Pons (tissue), 1 donor: ENCODE measurements at places on chromosomes 13 and 19.

DNA sequence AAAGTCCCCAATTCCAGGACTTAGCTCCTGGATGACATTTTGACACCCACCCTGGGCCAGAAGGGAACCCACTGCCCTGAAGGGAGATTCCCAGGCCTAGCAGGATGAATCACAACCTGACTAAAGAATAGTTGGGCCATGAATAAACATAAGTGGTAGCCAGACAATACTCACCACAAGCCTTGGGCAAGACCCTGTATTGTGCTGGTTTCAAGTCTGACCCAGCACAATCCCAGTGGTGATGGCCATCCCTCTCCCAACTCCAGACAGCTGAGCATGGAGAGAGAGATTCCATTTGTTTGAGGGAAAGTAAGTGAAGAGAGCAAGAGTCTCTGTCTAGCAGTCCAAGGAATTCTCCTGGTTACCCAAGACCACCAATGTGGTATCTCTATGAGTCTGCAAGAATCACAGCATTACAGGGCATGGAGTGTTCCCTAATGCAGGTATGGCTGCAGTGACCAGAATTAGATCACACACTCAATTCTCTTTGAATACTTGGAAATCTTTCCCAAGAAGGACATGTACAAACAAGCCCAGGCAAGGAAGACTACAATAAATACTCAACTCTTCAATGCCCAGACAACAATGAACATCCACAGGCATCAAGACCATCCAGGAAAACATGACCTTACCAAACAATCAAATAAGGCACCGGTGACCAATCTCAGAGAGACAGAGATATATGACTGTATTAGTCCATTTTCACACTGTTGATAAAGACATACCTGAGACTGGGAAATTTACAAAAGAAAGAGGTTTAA, 158.0 kb downstream of the VWA8 start:
- DNase-seq, result no peak

GRCh38 chr13:35987572-35988513, 143.3 kb downstream of the DCLK1 start:
- no peak for DNase-seq

DNA sequence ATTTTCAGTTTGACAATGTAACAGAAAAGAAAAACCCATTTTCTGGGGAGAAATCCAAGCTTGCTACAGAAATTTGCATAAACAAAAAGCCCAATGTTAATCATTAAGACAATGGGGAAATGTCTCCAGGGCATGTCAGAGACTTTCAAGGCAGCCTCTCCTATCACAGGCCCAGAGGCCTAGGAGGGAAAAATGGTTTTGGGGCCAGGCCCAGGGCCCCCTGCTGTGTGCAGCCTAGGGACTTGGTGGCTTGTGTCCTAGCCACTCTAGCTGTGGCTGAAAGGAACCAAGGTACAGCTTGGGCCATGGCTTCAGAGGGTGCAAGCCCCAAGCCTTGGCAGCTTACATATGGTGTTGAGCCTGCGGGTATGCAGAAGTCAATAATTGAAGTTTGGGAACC, 8.0 kb upstream of the TEX30 start:
- no peak for DNase-seq

DNA sequence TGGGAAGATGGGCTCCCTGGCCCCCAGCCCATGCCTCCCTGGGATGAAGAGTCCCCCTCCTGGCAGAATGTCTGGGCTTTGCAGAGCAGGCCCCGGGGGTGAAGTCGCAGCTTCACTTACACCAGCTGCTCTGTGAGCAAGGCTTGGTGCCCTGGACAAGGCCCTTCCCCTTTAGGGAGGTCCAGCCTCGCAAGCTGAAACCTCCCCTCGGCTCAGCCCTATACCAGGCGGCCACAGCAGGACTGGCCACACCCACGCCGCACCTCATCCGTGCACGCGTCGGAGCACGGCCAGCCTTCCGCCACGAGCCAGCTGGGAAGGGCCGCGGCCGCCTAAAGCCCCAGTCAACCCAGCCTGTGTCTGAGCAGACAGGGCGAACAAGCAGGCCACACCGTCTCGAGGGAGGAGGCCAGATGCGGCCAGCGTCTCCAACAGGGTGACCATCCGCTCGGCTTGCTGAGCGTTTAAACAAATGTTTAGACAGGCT, 83.2 kb upstream of the MCF2L start:
- no peak for DNase-seq

DNA sequence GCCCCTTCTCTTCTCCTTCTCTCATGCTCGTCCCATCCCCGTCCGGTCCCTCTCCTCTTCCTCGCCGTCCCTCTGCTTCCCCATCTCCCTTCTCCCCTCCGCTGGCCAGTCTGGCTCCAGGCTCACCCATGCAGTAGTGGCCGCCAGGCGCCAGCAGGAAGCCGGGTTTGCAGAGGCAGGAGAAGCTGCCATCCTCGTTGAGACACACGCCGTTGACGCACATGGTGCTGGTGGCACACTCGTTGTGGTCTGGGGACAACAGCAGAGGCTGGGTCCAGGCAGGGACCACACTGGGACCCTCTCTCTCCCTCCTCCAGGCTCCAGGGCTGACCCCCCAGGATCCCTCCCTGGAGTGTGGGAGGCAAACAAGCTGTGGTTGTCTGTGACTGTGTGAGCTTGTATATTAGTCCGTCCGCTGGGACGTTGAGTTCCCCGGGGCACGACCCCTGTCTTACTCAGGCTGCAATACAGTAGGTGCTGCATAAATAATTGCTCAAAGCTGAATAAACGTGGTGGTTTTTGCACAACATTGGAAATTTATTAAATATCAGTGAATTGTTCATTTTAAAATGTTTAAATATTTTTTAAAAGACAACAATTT, 16.4 kb downstream of the FBN3 start:
- no peak for DNase-seq

DNA sequence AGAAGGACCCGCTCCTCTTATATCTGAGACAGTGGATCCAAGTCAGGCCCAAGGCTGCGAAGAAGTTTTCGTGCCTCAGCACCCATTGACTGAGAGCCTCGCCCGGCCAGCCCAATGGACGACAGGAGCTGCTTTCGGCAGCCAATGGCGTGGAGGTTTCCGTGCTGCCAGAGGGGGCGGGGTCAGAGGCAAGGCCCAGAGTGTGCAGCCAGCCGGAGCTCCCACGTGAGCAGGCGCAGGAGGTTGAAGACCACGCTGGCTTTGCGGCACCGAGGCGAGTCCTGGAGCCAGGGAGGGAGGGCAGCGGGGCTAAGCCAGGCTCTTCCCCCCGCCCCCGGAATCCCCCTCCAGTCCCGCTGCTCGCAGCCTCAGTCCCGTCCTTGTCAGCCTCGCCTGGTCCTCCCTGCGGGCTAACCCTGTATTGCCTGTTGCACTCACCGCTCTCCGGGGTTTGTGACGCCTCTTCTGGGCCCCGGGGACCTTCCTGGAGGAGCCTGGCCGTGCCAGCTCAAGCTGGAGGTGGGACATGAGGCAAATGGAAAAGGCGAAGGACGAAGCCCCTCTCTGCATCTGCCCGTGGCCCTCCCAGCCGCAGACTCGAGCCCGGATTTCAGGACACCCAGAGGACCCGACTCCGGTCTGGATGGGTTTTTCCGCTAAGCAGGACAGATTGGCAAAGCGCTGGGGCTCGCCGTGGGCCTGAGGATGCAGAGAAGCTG, 1.5 kb downstream of the IFNL4 start:
- no peak for DNase-seq
